Stimulated activated CD8-positive, alpha-beta memory T cell treated with anti-CD3 and anti-CD28 coated beads, Interleukin-4, amount 100 ng/mL, for 4 hours (primary cell): ENCODE measurements at places on chromosomes 5 and 9.

DNA sequence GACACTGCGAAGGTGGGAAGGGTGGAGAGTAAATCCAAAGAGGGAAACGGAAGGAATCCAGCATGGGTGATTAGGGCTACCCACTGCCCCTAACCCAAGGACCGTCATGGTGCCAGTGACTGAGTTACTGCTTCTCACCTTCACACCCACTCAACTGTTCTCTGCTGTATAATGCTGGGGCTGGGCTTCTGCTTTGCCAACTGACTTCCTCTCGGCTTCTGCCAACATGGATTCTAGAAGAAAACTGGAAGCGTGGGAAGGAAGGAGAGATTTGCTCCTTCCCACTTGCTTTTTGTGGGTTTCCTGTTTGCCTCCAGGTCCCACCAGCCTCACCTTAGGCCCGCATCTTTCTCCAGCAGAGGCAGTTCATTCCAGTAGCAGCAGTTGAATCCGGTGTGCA is 153.5 kb upstream of the RAI14 start:
- DNase-seq: no peak

GRCh38 chr9:117305454-117305853 is 109.4 kb downstream of the ASTN2 start:
- DNase-seq: no peak

GRCh38 chr5:77175231-77175630 is 35.2 kb upstream of the PDE8B start:
- DNase-seq: no peak

GRCh38 chr5:134175921-134176510 is 734 bp downstream of the SKP1 start:
- DNase-seq: peak; percentile 40

DNA sequence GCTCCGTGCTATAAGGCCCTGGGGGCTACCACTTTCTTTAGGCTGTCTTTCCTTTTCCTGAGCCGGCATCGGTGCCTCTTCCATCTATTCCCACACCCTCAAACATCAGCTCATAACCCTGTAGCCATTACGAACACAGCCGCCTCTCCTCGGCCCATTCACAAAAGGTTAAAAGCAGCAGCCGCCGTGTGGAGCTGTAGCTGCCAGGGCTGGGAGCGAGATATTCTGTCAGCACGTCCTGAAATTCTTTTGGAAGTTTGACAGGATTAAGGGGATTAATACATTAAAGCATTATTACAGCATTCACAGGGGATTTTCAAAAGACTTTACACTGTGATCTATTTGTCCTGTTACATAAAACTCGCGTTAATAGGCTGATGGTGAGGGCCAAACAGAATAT is 428.2 kb downstream of the CDK5RAP2 start:
- no peak for DNase-seq

- no peak for DNase-seq
Measured at GRCh38 chr5:142115937-142116614, 7.5 kb downstream of the NDFIP1 start.

DNA sequence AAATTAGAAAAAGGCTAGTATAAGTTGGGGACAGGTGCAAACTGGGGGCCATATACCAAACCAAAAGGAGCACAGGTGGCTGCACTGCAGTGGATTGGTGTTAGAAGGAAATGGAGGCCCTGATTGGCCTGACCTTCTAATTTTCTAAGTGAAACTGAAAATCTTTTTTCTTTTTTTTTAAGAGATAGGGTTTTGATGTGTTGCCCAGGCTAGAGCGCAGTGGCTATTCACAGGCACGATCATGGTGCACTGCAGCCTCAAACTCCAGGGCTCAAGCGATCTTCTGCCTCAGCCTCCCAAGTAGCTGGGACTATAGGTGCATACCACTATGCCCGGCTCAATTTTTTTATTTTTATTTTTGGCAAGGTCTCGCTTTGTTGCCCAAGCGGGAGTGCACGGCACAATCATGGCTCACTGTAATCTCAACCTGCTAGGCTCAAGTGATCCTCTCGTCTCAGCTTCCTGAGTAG is 9.8 kb upstream of the CCDC69 start:
- DNase-seq: no peak

DNA sequence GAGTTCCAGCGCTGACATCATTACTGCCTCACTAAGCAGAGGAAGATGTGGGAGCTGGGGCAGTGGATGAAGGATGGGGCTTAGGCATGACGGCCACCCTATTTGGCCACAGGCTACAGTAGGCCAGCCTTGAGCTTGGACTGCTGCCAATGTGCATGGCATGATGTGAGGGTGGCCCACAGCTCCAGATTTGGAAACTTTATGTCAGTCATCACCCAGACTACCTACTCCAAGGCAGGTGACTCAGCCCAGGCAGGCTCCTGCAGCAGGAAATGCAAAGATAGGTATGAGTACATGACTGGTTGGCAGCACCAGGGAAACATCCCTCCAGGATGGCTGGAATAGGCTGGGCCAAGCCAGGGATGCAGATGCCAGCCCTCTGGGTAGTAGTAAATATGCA is 303.6 kb downstream of the SPOCK1 start:
- DNase-seq: no peak
